ENCODE measurements at places on chromosomes 4 and X.

DNA sequence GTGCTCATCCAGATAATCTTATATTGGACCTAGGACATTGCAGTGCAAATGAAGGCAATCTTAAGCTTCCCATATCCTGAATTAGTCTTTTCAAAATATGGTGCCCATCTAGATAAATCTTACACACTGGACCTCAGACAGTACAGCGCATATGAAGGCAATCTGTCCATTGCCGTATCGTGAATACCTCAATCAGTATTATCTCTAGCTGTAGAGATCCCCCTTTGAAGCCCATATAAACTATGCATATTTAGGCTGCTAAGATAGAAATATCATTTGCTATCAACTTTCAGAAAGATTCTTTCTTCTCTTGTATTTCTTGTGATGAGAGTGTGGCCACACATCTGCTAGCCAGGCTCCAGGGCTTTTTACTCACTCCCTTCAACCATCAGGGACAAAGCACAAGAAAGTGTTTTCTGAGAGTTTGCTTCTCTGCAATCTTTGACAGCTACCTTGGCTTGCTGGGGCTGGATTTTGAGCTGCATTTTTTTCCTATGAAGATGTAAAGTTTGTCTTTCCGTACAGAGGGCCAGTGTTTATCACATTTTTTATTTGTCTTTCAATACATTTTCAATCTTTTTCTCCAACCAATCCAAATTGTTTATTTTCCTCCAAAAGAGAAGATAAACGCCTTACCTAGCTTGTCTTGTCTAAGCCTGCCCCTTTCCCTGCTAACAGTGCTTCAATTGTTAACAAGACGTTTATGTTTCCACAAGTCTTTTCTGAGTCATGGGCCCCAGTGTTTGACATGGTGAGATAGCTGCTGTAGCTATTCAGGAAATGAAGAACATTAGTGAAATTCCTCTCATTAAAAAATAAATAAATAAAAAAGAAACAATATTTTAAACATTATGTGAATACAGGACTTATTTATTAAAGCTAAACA, 57.6 kb upstream of the FAT1 start:
- DNase-seq: no peak

DNA sequence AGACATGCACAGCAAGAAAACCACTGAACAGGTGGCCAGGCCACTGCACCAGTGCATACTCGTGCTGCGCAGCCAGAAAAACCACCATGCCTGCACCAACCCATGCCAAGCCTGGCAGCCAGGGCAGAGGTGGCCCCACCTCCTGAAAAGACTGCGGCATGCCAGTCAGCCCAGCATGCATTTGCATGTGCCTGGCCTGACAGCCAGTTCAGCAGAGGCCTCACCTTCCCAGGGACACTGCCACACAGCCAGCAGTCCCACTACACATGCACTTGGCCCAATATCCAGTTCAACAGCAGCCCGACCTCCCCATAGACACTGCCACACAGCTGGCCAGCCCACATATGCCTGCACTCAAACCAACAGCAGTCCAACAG, 43.5 kb upstream of the DDX60 start:
- DNase-seq: no peak

- no peak for DNase-seq
Measured at GRCh38 chrX:17403972-17404371, 29.0 kb downstream of the NHS start.

DNA sequence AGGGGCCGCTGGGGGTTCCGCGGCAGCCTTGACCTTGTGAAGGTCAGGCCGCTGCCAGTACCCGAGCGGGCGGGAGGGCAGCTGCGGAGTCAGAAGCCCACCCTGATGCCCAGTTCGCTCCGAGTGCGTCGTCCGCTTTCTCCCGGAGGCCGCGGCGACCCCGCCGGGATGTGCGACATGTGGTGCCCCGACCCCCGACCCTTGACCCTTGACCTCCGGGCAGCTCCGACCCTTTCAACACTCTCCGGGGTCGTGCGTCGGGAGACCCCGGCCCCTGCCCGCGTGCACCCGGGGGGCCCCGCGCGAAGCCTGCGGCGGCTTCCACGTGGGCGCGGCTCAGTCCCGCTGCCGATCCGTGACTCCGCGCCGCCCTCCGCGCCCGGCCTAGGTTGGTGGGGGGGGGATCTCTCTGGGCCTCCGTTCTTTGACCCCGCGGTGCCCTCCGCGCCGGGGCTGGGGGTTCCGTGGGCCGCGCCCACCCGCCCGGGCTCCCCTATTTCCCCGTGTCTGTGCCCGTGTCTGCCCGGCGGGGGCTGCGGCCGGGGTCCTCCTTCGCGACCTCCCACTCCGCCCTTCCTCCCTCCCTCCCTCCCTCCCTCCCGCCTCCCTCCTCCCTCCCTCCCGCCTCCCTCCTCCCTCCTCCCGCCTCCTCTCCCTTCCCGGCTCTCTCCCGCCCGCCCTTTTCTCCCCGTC, 609 bp upstream of the SLC25A6 start:
- no peak for DNase-seq

DNA sequence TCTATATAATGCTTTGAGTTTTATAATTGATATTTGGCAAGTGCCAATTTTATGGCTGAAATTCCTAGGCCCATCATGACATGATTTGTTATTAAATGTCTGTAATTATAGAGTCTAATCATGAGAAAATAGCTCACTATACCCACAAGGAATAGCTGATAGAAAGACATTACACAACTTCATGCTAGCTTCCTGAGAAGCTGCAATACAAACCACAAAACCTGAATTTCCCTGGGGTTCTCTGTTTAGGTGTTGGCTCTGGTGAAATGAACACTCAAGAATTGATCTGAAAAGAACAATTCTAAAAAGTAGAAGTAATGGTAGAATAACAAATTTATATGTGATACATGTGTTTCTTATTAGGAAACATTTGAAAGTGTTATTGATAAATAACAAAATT, 169.6 kb downstream of the GASK1B start:
- DNase-seq: no peak

- DNase-seq: peak; percentile 66
Measured at GRCh38 chr4:24472514-24473308, 111.6 kb downstream of the DHX15 start.
